Small intestine (tissue), 16 donors: ENCODE measurements at places on chromosomes 5 and 9.

GRCh38 chr5:147690595-147690994 is 91.9 kb downstream of the JAKMIP2 start:
- no peaks in the 10 kb centered on the region for H3K4me1 ChIP-seq
- H3K4me3 ChIP-seq, result no peak overlapping the region
- peaks cover 3% of the 10 kb centered on the region for H3K27me3 ChIP-seq

DNA sequence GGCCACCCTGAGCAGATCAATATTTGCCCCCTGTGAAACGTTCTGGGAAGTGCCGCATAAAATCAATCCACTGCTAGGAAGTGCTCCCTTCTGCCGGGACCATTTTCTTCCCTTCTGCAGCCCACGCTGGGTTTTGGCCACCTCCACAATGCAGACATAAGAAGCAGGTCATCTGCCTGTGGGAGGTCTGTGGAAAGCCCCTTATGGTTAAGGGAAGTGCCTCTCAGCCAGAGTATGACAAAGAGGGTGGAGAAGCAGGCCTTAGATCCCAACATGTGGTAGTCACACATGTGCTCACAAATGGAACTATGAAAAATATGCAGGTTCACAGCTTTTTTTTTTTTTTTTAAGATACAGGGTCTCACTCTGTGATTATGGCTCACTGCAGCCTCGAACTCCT is 82.8 kb downstream of the SLC1A3 start:
- H3K27ac ChIP-seq, result no peak overlapping the region
- no peaks in the 10 kb centered on the region for H3K4me1 ChIP-seq
- no peaks in the 10 kb centered on the region for H3K36me3 ChIP-seq
- DNase-seq, result no peak

DNA sequence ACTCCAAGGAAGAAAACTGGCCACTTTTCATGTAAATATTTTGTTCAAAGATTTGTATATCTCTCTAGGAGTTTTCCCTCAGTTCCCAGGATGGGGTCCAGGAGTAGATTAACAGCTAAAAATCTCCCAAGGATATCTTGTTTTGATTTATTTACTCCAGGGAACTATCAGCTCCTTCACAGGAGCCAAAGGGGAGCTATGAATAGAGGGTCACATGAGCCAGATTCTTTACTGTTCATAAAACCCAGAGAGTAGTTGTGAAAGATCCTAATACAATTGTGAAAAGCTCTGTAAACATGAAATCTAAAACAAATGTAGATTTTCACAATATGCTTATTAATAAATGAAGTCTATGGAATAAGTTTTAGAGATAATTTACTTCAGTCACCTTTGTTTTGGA is 16.9 kb downstream of the DIMT1 start:
- H3K4me1 ChIP-seq, result no peaks in the 10 kb centered on the region
- H3K4me3 ChIP-seq, result no peak overlapping the region
- DNase-seq, result no peak
- H3K36me3 ChIP-seq, result peaks cover 19% of the 10 kb centered on the region
- no peaks in the 10 kb centered on the region for H3K27me3 ChIP-seq

- H3K4me1 ChIP-seq, result peaks cover 3% of the 10 kb centered on the region
- DNase-seq, result no peak
- peaks cover 2% of the 10 kb centered on the region for H3K27me3 ChIP-seq
- H3K27ac ChIP-seq, result no peak overlapping the region
- no peaks in the 10 kb centered on the region for H3K36me3 ChIP-seq
- H3K4me3 ChIP-seq, result no peak overlapping the region
Measured at GRCh38 chr9:134445000-134445399, 118.7 kb downstream of the RXRA start.

DNA sequence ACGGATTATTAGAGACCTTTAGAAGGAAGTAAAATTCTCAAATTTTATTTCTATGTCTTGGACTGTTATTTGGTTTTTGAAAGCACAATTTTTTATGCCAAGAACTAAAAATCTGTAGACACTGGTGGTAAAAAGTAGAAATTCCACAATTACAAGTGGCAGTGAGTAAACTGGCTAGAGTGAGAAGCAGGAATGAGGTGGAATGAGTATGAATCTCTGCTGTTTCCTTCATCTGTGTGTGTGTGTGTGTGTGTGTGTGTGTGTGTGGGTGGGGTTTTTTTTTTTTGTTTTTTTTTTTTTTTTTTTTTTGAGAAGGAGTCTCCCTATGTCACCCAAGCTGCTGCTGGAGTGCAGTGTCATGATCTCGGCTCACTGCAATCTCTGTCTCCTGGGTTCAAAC is 94.2 kb downstream of the TLE4 start:
- peaks cover 2% of the 10 kb centered on the region for H3K4me1 ChIP-seq
- H3K4me3 ChIP-seq, result no peak overlapping the region
- no peaks in the 10 kb centered on the region for H3K27me3 ChIP-seq
- DNase-seq, result no peak
- H3K36me3 ChIP-seq, result no peaks in the 10 kb centered on the region

GRCh38 chr5:16412556-16412955 is 53.0 kb downstream of the ZNF622 start:
- no peaks in the 10 kb centered on the region for H3K27me3 ChIP-seq
- no peaks in the 10 kb centered on the region for H3K36me3 ChIP-seq
- no peak overlapping the region for H3K27ac ChIP-seq
- no peak overlapping the region for H3K4me3 ChIP-seq

DNA sequence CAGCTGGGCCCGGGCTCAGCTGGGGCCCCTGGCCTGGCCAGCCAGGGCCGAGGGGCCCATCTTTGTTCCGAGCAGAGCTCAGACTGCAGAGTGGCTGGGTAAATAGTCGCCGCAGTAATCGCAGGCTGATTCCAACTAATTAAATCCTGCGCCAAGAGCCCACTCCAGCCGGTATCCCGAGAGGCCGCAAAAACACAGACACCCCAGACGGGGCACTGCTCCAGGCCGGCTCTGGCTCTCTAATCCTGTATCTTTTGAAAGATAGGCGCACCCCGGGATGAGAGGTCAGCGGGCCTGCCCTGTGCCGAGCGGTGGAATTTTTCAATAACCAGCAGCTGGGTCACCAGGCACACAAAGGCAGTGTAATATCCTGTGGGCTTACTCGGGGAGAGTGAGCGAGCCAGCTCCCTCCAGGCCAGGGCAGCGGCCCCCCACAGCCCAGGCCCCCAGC is 57.7 kb downstream of the LMX1B start:
- no peaks in the 10 kb centered on the region for H3K36me3 ChIP-seq
- no peak overlapping the region for H3K4me3 ChIP-seq
- DNase-seq, result no peak
- no peak overlapping the region for H3K27ac ChIP-seq
- H3K4me1 ChIP-seq, result no peaks in the 10 kb centered on the region

DNA sequence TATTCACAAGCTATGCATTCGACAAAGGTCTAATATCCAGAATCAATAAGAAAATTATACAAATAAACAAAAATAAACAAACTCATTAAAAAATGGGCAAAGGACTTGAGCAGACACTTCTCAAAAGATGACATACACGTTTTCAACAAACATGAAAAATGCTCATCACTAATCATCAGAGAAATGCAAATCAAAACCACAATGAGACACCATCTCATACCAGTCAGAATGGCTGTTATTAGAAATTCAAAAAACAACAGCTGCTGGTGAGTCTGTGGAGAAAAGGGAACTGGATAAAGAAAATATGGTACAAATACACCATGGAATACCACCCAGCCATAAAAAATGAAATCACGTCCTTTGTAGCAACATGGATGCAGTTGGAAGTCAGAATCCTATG is 45.1 kb upstream of the PUM3 start:
- H3K4me1 ChIP-seq, result no peaks in the 10 kb centered on the region
- no peak for DNase-seq
- no peaks in the 10 kb centered on the region for H3K27me3 ChIP-seq
- no peaks in the 10 kb centered on the region for H3K36me3 ChIP-seq
- no peak overlapping the region for H3K4me3 ChIP-seq
- no peak overlapping the region for H3K27ac ChIP-seq

GRCh38 chr5:154782326-154782725 is 27.1 kb downstream of the LARP1 start:
- no peaks in the 10 kb centered on the region for H3K27me3 ChIP-seq
- H3K27ac ChIP-seq, result peak overlapping the region; percentile 9
- no peak overlapping the region for H3K4me3 ChIP-seq
- H3K4me1 ChIP-seq, result peaks cover 56% of the 10 kb centered on the region
- no peaks in the 10 kb centered on the region for H3K36me3 ChIP-seq
- no peak for DNase-seq

GRCh38 chr9:109341561-109341960 is 20.7 kb upstream of the EPB41L4B start:
- DNase-seq, result no peak
- H3K27me3 ChIP-seq, result no peaks in the 10 kb centered on the region
- H3K4me1 ChIP-seq, result peaks cover 36% of the 10 kb centered on the region
- H3K36me3 ChIP-seq, result no peaks in the 10 kb centered on the region
- no peak overlapping the region for H3K4me3 ChIP-seq

DNA sequence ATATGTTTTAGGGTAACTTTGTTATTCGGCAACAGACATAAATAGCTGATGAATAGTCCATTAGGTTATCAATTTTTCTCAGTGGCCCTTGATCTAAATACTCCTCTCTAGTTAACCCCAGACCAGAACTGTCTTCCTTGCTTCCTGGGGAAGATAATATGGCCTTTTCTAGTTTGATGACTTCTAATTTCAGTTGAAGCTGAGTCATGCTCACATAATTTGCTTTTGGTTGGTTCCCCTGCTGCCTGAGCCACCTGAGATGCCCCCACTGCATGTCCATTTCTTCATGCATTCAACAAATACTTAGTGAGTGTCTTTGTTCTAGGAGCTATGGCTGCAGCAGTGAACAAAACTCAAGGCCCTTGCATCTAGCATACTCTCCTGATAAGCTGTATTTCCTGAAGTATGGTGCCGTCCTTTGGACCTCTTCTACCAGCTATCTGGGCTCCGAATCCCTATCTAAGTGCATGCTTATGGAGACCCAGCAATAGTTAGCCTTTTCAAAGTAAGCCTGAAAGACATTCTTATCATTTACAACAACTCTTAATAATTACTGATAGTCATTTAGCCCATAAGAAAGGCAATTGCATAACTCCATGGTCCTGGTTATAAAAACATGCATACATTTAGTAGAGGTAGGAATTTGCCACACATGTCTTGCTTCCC is 84.5 kb upstream of the SLC12A2 start:
- H3K4me1 ChIP-seq, result peaks cover 2% of the 10 kb centered on the region
- no peak overlapping the region for H3K27ac ChIP-seq
- peak; percentile 60 for DNase-seq
- no peak overlapping the region for H3K4me3 ChIP-seq
- no peaks in the 10 kb centered on the region for H3K36me3 ChIP-seq
- no peaks in the 10 kb centered on the region for H3K27me3 ChIP-seq

GRCh38 chr5:136242136-136242535 is 49.2 kb upstream of the SMIM32 start:
- H3K4me3 ChIP-seq, result no peak overlapping the region
- DNase-seq, result no peak
- no peaks in the 10 kb centered on the region for H3K36me3 ChIP-seq
- H3K4me1 ChIP-seq, result no peaks in the 10 kb centered on the region
- no peak overlapping the region for H3K27ac ChIP-seq
- no peaks in the 10 kb centered on the region for H3K27me3 ChIP-seq

GRCh38 chr5:159944056-159944600 is 27.8 kb downstream of the ADRA1B start:
- no peak overlapping the region for H3K4me3 ChIP-seq
- H3K27me3 ChIP-seq, result no peaks in the 10 kb centered on the region

- H3K27me3 ChIP-seq, result no peaks in the 10 kb centered on the region
- no peaks in the 10 kb centered on the region for H3K36me3 ChIP-seq
- H3K4me1 ChIP-seq, result no peaks in the 10 kb centered on the region
- no peak overlapping the region for H3K4me3 ChIP-seq
- no peak overlapping the region for H3K27ac ChIP-seq
Measured at GRCh38 chr5:164962329-164962961, 1457.0 kb downstream of the MAT2B start.

- DNase-seq, result no peak
- H3K4me1 ChIP-seq, result no peaks in the 10 kb centered on the region
- no peaks in the 10 kb centered on the region for H3K27me3 ChIP-seq
- H3K4me3 ChIP-seq, result no peak overlapping the region
- H3K27ac ChIP-seq, result no peak overlapping the region
Measured at GRCh38 chr5:140877262-140877581, 2.1 kb downstream of the PCDHA12 start.

DNA sequence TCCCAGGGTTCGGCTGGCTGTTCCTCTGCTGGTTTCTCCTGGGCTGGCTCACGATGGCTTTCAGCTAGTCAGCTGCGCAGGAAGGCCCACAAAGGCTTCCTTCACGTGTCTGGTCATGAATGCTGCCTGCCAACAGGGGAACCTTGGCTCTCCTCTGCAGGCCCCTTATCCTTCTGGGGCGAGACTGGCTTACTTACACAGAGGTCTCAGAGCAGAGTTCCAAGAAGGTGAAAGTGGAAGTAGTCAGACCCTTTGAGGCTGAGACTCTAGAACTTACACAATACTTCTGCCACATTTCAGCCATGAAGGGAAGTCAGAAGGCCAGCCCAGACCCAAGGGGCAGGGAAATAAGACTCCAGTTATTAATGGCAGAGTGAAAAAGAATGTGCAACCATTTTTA is 99.5 kb downstream of the LHFPL2 start:
- H3K27me3 ChIP-seq, result no peaks in the 10 kb centered on the region
- H3K4me3 ChIP-seq, result no peak overlapping the region
- H3K4me1 ChIP-seq, result peaks cover 14% of the 10 kb centered on the region
- H3K36me3 ChIP-seq, result no peaks in the 10 kb centered on the region

GRCh38 chr5:135228222-135228621 is 170.8 kb downstream of the MACROH2A1 start:
- peaks cover 2% of the 10 kb centered on the region for H3K4me1 ChIP-seq
- no peaks in the 10 kb centered on the region for H3K36me3 ChIP-seq
- no peaks in the 10 kb centered on the region for H3K27me3 ChIP-seq
- no peak for DNase-seq
- H3K27ac ChIP-seq, result no peak overlapping the region

DNA sequence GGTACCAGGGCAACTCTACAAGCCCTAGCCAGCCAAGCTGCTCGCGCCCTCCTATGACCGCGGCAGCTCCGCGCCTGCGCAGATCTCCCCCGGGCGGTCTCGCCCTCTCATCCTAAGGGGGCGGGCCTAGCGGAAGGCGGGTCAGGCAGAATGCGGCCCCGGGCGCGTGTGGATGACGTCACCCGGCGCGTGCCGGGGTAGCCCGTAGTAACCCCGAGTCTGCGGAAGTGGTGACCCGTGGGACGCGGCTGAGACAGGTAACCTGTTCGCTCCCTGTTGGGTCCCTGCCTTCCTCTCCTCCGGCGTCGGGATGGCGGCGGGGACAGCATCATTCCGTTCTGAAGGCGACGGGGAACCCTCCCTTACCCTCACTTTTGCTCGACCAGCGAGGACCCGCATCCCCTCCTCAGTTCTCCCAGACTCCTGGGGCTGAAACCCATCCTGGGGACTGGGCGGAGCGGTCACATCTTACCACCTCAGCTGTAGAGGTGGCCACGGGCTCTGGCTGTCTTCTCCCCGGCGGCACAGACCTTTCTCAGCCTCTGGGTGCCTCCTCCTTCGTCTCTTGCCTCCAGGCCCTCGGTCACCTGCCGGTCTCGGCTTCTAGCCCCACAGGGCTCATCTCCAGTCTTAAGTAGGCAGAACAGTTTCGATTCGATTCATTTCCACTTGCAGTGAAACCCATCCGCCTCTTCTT is at the start of gene AOPEP:
TSS of gene AOPEP (plus strand) at position 205 of the 697 bp plus-strand sequence. CDS start 33,085 bp downstream, outside the sequence.
- H3K4me1 ChIP-seq, result no peaks in the 10 kb centered on the region
- H3K36me3 ChIP-seq, result no peaks in the 10 kb centered on the region

- H3K36me3 ChIP-seq, result no peaks in the 10 kb centered on the region
- no peak overlapping the region for H3K4me3 ChIP-seq
- H3K4me1 ChIP-seq, result no peaks in the 10 kb centered on the region
- peak; percentile 19 for DNase-seq
- H3K27me3 ChIP-seq, result no peaks in the 10 kb centered on the region
- no peak overlapping the region for H3K27ac ChIP-seq
Measured at GRCh38 chr5:66558560-66558959, 37.6 kb upstream of the MAST4 start.
